Stimulated activated CD8-positive, alpha-beta memory T cell treated with anti-CD3 and anti-CD28 coated beads, Interleukin-2, amount 100 ng/mL, for 1 hour (primary cell): ENCODE measurements at places on chromosomes 13 and 19.

GRCh38 chr19:14703833-14704232 is 14.0 kb downstream of the ZNF333 start:
- DNase-seq = no peak

- no peak for DNase-seq
Observed at GRCh38 chr13:61383111-61383510, 32.5 kb downstream of the PCDH20 start.

DNA sequence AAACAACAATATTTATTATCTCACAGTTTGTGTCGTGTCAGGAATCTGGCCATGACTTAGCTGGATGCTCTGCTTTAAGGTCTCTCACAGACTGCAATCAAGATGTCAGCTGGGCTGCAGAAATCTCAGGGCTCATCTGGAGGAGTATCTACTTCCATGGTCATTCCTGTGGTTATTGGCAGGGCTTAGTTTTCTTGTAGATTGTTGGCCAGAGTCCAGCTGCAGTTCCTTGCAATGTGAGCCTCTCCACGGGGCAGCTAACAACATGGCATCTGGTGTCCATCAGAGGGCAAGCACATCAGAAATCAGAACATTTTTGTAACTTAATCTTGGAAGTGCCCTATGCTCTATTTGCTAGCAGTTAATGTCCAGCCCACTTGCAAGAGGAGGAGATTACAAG is 45.7 kb upstream of the TDRD3 start:
- no peak for DNase-seq

GRCh38 chr19:400976-401865 is 7.7 kb downstream of the C2CD4C start:
- no peak for DNase-seq

- no peak for DNase-seq
Observed at GRCh38 chr13:26502826-26503225, 54.7 kb upstream of the WASF3 start.

GRCh38 chr13:49877629-49878218 is 58.4 kb downstream of the SPRYD7 start:
- DNase-seq = no peak

- DNase-seq = no peak
Observed at GRCh38 chr19:412356-413355, 3.7 kb upstream of the C2CD4C start.

GRCh38 chr19:31066385-31066784 is 282.9 kb downstream of the TSHZ3 start:
- DNase-seq = no peak

DNA sequence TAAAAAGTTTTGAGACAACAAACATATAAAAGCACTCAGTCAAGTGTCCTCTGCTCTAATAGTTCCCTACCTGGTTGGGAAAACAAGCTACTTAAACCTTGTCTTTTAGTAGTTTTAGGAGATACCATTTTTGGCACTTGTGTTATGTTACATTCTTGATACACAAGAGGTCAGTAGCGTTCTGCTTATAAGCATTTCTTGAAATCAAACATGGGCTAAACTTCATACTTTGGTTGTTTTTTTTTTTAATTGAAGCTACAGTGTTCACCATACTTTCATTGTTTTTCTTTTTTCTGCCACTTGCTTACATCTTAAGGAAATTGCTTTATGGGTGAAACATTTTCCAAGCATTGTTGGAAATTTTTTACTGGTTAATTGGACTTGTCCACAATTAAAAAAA is 12.9 kb downstream of the NHLRC3 start:
- DNase-seq = no peak

DNA sequence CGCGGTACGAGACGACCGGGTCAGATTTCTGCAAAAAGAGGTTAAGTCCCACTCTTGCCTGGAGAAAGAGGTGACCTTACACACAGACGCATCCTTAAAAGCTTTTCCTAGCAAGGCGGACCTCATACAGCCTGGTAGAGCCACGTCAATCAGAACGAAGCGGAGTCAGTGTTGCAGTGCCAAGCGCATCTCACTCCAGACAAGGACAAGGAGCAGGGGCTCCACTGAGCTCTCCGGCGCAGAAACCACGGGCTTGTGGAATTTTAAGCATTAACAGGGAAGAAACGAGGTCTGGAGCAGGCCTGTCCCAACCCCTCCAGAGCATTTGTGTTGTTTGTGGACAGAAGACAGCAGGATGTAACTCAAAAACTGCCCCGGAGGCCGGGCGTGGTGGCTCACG is 7.1 kb downstream of the EEF2 start:
- no peak for DNase-seq

DNA sequence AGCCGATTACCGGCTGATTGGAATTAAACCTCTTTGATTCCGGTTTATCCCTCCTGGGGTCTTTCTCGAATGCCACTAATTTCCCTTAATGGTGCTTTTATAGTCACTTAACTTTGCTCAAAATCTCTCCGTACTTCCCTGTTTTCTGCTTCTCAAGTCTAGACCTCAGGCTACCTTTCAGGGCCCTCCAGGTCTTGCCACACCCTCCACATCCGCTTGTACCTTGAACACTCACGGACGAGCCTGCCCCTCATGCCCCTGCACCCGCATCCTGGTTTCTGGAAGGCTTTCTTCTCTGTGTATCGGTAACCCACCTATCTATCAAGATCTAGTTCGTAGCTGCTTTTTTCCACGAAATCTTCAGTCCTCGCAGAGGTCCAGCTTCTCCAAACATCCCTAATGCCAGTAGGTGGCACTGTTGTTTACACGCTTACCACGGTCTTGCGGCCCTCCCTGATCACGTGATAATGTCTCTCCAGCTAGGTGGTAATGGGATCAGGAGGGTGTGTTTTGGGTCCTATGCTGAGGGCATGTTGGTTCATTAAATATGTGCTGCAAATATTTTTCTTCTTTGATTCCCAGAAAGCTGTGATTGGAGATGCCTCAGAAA is 13.8 kb downstream of the ATP12A start:
- no peak for DNase-seq

DNA sequence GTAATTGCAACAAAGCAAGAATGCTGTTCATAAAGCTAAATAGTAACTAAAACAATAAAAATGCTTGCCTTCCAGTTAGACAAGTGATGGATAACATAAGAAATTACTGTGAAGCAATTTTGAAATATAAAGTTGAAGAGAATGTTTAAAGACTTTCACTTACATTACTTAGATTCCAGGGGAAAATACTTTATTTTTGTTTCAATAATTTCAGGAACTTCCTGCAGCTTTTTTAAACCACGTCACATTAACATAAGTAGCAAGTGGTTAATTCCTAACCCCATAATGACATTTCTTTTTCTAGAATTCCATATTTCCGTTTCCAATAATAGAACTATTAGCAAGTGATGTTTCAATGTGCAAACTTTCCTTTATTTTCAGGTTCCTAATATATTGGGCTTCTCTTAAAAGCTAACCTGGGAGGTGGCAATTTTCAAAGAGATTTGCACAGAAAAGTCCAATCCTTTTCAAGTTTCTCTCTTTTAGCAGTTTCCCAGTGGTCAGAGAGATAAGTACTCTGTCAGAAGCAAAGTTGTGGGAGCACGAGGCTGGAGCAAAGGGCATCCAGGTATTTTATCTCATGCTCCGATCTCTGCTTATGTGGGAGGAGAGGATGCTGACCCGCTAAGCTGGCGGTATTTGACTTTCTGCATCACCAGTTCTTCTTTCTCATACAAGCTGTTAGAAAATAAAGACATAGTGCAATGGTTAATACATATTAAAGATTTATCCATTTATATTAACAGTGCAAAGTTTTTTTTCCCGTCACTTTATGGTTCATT is 1025.3 kb downstream of the EFNB2 start:
- no peak for DNase-seq

GRCh38 chr13:33218426-33218825 is 67.1 kb downstream of the STARD13 start:
- no peak for DNase-seq

GRCh38 chr13:46041419-46041839 is 11.1 kb downstream of the ZC3H13 start:
- no peak for DNase-seq

DNA sequence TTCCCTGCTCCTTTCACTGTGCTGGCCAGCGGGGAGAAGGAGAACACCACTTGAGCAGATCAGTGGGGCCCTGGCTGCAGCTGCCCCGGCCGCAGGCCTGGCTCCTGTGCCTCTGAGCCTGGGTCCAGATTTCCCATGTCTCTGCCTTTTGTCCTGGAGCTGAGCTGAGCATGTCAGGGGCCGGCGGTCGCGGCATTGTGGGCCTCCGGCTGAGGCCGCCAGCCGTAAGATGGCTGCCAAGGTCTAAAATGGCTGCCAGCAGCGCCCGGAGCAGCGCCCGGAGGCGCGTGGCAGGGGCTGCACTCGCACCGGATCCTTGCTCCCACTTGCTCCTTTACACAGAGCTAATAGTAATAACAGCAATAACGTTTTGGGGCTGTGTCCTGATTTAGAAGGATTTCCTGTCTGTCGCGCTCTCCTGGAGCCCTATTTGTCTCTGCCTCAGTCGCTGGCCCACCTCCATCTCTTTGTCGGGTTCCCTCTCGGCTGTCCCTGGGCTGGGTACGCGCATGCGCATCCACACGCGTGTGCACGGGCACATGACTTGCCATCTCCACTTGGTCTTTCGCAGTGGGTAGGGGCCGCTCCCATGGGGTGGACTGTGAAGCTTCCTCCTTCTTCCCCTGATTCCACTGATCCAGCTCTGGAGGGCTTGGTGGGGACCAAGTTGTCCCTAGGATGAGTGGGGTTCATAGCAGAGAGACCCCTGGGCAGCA is 32.1 kb downstream of the LYL1 start:
- DNase-seq = no peak

DNA sequence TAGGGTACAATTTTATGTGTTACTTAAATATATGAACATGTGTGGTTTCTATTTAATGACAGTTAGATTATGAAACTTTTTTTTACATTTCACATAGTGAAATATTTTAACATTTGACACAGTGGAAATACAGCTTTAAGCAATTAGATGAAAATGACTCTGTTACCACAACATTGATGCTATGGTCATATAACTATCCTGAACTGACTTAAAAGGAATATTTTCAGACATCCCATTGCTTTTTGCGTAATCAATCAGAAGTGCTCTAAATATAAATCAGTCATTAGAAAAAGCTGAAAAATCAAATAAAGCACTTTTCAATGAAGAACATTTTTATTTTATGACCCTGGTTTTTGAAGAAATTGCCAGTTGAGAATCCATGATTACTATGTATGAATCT is 80.3 kb downstream of the UFM1 start:
- DNase-seq = no peak

DNA sequence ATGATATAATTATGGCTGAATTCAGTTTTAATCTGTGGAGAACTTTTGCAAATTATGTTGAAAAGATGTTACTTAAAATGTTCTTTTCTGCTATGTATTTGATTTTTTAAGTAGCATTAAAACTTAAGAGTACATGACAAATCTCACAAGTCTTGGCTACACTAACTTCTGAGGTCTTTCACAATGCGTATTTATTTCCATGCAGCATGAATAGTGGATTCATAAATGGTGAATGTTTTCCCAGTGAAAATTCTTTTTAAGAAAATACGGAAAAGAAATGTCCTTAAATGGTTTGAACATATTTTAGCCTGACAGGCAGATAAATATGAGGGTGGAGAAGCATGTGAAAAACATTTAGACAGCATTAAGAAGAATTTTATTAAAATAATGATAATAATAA is 30.2 kb downstream of the GARRE1 start:
- DNase-seq = no peak

GRCh38 chr13:45875951-45876350 is 24.4 kb upstream of the SIAH3 start:
- DNase-seq = no peak

DNA sequence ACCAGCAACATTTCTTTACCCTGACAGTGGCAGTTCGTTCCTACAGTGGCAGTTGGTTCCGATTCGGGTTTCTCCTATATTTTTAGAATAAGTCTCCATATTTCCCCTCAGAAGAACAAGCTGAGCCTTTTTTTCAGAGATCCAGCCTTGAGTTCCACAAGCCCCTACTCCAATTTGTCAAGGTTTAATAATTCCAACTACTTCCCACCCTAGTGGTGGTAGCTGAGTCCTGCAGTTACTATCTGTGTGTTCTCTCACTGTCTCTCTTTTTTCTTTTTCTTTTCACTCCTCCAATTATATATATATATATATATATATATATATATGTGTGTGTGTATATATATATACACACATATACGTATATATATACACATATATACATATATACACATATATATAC is 1347.3 kb downstream of the PCDH9 start:
- no peak for DNase-seq

- no peak for DNase-seq
Observed at GRCh38 chr13:73877399-73877798, 256.8 kb downstream of the KLF12 start.

DNA sequence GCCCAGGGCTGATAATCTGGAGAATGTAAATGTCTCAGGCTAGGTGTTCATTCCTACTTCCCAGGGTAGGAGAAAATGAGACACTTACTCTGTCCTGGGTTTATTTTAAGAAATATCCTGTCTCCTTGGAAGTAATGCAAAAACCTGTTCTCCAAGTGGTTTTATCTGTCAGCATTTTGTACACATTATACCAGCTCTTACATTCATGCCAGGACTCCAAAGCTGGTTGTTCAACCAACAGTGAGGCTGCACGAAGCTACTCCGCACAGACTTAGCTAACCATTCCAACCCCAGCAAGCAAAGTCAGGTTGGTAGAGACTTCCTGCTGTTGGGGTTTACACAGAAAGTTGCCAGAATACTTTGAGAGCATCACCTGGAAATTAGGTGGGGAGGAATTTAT is 55.6 kb downstream of the SLC7A1 start:
- no peak for DNase-seq

DNA sequence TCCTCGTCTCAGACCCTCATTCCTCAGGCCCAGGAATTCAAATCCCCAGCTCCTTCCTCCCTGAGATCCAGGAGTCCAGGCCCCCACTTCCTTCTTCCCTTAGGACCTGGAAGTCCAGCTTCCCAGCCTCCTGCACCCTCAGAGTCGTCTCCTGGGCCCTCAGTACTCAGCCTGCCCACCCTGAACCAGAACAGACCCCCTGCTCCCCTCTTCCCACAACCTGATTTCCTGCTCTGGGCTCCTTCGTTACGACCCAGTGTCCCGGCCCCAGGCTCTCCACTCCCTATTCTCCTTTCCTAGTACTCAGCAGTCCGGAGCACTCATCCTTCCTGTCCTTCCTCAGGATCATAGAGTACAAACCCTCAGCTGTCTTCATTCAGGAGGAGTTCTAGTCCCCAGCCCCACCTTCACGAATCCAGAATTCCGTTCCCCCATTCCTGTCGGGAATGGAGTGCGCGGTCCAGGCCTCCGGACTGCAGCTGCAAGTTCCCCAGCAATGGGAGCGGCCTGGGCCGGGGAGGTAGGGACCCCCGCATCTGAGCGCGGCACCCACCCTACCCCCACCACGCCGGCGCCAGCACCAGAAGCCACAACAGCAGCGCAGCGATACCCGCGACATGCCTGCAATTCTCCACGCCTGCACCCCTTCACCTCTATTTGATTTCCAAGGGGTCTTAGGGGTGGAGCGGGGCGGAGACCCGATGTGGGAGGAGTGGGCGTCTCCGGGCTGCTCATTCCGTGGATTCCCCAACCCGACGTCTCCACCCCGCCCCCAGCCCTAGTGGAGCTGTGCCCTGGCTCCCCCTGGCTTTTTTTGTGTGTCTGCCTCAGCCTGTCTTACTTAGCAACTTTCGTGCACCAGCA is 12.7 kb downstream of the EGLN2 start:
- no peak for DNase-seq
